ENCODE measurements at places on chromosomes 16 and 17. TPM values are rescaled to one million over a fixed set of nuclear protein-coding genes. Genes with fewer than 3 reads are reported as not detected.
A peak's percentile ranks its signal among the peaks of the same experiment; 100 is the strongest.

GRCh38 chr16:54285414-54286089 lies 1.0 kb downstream of the IRX3 start:
- peak; percentile 76 for DNase-seq

GAST gene
- total RNA-seq, result not detected

HSD17B2 gene
- total RNA-seq, result not detected

DNA sequence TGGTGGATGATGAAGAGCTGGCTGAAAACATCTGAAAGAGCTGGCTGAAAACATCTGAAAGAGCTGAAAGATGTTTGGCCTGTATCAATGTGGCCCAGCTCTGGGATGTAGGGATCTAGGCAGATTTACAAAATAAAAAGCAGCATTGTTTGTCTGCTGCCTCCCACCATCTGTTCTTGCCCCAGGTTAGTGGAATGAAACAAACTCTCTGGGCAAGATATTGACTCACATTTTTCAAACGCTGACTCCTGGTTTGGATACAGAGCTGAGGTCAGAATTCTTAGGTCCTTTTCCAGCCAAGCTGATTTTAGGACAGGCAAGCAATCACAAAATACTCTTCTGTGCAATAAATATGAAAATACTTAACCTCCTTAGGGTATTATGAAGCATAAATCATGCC lies 139.0 kb downstream of the STX8 start:
- DNase-seq, result no peak

DNA sequence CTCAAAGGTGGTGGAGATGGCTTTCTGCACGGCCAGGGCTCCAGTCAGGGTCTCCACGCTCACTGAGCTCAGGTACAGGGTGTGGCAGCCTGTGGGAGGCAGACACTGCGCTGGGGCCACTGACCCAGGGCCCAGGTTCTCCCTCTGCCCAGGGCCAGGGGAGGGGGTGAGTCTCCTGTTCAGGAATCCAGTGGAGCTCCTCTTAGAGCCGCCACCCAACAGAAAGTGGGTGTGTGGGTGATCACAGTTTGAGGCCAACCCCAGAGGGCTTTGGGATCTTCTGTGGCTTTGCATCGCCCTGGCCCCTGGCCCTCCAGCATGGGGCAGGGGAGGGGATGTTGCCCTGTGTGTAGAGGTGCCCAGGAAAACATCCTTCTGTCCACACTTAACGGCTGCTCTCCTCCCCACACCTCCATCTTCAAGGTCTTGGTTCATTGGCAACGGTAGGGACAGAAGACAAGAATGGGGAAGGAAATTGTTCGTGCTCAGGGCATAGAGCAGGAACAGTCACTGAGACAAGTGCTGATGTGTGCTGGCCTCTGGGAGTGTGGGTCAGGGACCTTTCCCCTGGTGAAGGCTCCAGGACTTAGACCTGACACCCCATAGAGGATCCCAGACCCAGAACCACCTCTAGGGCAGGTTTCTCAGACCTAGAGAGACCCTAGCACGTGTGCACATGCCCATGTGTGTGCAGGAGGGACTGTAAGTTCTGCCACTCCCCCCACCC lies 21.5 kb downstream of the TNS4 start:
- DNase-seq, result no peak

DNA sequence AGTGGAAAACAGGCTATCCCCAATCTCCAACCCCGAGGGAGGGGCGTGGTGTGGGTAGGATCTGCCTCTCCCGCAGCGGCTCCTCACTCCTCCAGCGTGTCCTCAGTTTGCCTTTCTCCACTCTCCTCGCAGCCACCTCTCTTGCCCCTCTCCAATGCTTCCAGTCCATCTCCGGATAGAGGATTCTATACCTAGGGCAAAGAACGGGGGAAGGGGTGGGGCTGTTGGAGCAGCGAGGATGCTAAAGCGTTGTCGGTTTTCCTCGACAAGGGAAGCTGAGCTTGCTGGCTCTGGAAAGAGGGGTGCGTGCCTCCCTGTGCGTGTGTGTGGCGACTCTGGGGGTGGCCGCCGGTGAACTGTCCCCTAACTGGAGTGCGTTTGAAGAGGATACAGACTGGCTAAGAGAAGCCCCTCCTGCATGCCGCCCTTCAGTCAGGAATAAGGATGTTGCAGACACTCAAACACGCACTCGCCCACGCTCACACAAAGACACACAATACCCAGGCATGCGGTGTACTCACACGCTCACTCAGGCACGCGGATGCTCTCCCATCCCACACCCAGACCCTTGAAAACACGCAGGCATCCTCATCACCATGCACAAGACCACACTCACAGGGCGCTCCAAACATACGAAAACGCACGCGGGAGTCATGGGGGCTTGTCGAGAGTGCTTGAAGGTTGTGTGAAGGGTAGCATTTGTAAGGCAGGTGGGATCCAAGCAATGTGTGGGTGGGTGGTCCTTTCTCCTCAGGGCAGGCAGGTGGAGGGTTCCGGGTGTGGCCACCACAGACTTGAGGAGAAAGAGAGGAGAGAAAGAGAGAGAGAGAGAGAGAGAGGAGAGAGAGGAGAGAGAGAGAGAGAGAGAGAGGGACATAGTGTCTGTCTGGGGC lies 655 bp upstream of the GPR139 start:
- no peak for DNase-seq

DNA sequence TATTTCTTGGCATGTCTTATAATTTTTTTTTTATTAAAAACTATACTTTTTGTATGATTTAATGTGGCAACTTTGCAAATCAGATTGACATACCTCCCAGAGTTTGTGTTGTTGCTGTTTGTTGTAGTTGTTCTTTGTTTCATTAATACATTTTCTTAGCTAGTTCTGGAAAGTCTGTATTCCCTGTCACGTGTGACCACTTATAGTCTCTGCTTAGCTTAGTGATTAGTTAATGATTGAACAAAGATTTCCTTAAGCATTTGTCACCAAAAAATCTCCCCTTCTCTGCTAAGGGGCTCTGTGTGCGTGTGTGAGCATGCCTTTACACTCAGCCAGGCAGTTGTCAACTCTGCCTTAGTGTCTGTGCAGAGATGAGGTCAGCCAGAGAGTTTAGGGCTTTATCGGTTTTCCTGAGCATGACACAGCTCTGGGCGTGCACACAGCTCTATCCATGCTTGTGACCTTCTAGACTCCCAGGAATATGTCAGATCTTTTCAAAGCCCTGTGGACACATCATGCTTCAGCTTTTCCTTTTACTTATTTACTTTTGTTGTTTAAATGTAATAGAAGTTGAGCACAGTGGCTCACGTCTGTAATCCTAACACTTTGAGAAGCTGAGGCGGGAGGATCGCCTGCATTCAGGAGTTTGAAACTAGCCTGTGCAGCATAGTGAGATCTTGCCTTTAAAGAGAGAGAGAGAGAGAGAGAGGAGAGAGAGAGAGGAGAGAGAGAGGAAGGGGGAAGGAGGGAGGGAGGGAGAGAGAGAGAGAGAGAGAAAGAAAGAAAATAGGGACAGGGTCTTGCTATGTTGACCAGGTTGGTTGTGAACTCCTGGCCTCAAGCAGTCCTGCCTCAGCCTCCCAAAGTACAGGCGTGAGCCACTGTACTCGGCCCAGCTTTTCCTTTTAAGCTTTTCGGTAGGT lies 21.9 kb downstream of the DNAI2 start:
- DNase-seq, result no peak

DNA sequence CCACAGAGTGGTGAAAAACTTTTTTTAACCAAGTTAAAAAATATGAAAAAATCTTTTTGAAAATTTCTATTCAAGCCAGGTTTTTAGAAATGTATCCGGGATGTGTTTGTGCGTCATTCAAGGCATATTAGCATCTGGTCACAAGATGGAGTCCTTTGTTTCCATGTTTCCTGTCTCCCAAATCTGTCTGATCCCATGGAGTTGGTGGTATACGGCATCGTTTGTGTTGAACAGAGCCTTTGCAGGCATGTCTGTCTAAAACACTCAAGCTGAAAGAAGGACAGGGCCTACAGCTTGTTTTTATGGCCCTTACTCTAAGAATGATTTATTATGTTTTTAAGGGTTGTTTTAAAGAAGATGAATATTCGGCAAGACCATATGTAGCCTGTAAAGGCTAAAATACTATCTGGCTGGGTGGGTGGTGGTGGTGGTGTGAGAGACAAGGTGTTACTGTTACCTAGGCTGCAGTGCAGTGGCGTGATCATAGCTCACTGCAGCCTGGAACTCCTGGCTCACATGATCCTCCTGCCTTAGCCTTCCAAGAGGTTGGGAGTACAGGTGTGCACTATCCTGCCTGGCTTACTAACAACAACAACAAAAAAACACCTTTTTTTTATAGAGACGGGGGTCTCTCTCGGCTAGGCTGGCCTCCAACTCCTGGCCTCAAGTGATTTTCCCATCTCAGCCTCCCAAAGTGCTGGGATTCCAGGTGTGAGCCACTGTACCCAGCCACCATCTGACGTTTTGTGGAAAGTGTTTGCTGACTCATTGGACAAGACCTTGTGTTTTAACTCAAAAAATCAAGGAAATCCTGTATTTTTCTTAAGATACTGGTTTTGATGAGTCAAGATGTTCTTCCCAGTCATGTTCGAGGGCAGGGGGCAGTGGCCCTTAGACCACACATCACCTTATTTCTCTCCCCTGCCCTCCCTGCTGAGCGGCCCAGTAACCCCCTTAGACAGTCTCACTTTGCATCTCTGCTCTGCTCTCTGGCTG lies 52.2 kb downstream of the NDE1 start:
- no peak for DNase-seq

- DNase-seq, result peak; percentile 51
These were observed 283.1 kb upstream of the TNRC6C start for GRCh38 chr17:77675411-77675810.

HOXB8 gene
- total RNA-seq, result not detected

DNA sequence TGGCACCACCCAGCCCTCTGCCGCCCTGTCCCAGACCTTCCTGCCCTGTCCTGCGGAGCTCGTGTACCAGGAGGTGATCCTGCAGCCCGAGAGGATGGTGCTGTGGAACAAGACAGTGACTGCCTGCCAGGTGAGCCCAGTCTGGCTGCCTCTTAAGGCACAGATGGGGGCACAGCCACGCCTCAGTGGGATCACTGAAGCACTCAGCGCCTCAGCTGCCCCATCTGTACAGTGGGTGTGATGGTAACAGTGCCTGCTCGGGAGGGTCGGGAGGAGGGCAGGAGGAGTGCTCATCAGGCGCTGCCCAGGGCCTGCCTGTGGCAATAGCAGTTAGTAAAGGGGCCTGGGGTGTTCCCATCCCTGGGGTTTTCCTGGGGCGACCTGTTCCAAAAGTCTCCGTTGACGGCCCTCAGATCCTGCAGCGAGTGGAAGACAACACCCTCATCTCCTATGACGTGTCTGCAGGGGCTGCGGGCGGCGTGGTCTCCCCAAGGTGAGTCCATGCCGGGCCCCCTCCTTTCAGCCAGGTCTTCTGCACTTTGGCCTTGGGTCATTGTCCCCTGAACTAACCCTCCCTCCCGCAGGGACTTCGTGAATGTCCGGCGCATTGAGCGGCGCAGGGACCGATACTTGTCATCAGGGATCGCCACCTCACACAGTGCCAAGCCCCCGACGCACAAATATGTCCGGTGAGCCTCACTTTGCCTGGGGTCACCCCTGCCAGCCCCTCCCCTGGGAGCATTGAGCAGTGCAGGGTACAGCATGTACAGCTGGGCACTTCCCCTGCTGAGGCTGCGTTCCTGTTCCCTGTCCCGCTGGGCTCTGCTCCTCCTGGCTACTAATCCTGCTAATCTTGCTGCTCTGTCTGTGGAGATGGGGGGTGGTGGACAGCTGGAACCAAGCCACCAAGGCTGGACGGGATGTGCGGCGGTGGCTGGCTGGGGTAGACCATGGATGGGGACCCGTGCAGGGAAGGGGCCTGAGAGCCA lies 4.5 kb upstream of the TCAP start:
- DNase-seq, result no peak

HBQ1 gene
- total RNA-seq, result not detected

DNA sequence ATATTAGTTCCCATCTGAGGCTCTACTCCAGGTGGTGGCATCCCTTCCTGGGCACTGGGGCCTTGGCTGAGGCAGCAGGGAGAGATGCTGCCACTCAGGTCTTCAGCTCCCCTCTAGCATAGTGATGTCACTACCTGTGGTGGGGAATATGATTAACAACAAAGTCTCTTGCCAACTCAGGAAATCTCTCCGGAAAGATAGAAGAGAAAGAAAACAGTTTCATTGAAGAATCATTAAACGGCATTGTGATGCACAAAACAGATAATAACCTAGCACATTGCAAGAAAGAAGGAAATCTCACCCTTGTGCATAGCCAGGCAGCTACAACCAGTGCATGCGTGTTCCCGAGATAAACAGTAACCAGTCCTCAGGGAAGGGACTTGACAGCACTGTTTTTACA lies 12.2 kb upstream of the ZNF267 start:
- no peak for DNase-seq
